RWPE2 (cell line): ENCODE measurements at places on chromosomes 12 and 14.

- no peak for DNase-seq
Measured at GRCh38 chr12:9184276-9184675, 23.9 kb downstream of the PZP start.

- no peak for DNase-seq
Measured at GRCh38 chr14:53310412-53310811, 157.3 kb upstream of the DDHD1 start.

GRCh38 chr12:24731596-24731995 is 217.3 kb downstream of the BCAT1 start:
- DNase-seq, result no peak

DNA sequence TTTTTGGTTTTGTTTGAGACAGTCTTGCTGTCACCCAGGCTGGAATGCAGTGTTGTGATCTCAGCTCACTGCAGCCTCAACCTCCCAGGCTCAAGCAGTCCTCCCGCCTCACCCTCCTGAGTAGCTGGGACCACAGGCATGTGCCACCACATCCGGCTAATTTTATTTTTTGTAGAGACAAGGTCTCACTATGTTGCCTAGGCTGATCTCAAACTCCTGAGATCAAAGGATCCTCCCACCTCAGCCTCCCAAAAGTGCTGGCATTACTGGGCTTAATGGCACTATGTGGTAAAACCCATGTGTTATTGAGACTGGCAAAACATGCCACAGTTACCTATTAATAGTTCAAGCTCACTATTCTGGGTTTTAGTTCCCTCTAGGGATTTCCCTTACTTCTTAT is 51.2 kb upstream of the KCNH3 start:
- no peak for DNase-seq

- DNase-seq, result no peak
Measured at GRCh38 chr12:104763168-104763805, 194.8 kb downstream of the SLC41A2 start.

DNA sequence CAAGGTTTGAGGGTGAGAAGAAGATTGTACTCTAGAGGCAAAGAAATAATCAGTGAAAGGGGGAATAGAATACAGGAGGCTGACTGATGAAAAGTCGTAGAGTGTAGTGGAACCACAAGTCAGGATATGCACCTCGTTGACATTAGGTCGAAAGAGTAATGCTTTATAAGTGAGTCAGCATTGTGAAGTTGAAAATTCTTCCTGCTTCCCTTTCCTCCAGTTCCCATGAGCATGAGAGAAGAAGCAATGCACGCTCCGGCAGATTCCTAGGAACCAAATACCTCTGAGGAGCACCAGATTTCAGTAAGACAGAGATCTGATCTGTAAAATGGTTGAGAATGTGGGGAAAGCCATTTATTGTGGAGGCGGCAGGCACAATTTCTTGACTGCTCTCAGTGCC is 16.5 kb downstream of the CCER1 start:
- no peak for DNase-seq

- no peak for DNase-seq
Measured at GRCh38 chr12:5333096-5333495, 98.8 kb upstream of the NTF3 start.

DNA sequence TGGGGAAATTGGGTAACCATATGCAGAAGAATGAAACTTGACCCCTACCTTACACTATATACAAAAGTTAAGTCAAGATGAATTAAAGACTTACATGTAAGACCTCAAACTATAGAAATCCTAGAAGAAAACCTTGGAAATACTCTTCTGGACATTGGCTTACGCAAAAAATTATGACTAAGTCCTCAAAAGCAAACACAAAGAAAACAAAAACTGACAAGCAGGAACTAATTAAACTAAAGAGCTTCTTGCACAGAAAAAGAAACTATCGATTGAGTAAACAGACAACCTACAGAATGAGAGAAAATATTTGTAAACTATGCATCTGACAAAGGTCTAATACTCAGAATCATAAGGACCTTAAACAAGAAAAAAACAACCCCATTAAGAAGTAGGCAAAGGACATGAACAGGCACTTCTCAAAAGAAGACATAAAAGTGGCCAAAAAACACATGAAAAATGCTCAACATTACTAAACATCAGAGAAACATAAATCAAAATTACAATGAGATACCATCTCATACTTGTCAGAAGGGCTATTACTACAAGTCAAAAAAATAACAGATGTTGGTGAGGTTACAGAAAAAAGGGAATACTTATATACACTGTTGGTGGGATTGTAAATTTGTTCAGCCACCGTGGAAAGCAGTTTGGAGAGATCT is 37.0 kb upstream of the CFAP54 start:
- no peak for DNase-seq

GRCh38 chr14:89377544-89377943 is 39.5 kb downstream of the FOXN3 start:
- DNase-seq, result no peak

DNA sequence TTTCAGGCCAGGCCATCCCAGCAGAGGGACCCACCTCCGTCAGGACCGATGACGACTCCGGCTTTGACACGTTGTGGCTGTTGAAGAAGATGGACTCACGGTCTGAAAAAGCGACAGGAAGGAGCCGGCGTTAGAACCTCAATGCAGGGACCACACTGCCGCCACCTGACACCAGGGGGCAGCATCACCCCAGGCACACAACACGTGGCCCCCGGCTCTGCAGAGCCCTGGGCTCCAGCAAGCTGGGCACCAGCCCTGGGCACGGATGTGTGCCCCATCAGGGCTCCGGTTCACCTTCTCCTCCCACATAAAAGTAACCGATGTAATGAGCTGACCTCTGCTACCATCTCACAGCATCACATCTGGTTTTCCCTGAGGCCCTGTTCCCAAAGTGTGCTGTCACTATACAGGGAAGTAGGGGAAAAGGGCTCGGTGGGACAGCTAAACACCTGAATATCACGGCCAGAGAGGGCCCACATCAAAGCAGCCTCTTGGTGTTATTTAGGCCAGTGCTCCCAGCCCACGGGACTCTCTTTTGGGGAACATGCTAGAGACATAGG is 29.0 kb downstream of the CHGA start:
- no peak for DNase-seq

DNA sequence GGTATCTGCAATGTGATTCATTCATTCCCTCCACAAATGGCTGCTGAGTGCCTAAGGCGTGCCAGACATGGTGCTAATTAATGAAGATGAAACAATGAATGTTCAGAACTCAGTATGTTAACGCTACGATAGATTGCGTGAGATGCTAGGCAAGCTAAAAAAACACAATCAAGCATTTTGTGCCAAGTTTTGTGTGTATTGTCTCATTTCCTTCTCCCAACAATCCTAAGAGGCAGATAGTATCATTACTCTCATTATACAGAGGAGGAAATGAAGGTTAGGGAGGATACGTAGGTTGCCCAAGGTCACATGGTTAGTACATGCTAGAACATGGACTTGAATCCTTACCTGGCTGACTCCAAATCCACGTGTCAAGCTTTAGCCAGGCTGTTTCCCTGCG is 264.4 kb downstream of the EFCAB11 start:
- no peak for DNase-seq

GRCh38 chr14:28240909-28241308 is 525.7 kb upstream of the FOXG1 start:
- DNase-seq, result no peak

DNA sequence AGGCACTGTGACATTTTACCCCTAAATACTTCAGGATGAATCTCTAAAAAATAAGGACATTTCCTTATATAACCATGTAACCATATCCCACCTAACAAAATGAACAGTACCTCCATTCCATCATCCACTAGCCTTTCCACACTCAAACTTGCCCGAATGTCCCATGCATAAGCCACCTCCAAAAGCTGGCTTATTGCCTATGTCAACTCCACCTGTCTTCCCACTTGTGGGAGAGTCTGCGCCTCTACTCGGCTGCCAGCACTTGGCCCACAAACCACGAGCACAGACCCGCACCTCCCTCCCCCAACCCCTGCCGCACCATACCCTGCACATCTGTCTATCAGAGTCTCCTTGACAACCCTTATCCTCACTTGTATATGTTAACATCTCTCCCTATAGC is 165.8 kb downstream of the CALM1 start:
- no peak for DNase-seq

DNA sequence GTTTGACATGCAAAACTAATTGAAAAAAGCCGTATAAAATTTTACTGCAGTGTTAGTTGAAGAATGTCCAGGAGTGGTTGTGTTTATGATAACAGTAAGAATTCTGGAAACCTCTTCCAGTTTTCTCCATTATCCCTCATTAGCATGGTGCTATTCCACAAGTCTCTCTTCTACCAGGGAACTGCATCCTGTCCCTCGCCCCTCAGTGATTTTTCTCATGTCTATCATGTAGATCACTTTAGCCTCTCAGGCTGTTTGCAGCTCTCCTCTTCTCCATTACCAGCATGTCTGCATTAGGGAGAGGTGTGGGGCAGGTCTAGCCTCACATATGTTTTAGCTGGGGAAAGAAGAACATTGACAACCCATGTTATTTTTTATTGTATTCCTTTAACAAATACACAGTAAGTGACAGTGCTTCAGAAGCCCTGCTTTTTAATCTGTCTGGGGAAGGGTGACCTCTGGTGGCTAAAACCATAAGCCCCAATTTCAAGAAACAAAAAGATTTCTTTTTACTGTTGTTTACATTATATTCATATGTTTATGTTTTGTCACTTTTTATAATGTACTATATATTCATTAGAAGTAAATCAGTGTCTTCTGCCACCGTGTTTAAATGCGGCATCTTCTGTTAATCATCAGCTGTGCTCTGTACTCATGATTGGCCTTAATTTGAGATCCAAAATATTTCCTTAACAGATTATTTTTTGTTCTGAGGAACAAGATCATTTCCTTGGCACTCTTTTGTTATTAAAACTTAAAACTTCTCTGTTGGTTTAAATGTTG is 70.7 kb downstream of the RASSF8 start:
- no peak for DNase-seq

DNA sequence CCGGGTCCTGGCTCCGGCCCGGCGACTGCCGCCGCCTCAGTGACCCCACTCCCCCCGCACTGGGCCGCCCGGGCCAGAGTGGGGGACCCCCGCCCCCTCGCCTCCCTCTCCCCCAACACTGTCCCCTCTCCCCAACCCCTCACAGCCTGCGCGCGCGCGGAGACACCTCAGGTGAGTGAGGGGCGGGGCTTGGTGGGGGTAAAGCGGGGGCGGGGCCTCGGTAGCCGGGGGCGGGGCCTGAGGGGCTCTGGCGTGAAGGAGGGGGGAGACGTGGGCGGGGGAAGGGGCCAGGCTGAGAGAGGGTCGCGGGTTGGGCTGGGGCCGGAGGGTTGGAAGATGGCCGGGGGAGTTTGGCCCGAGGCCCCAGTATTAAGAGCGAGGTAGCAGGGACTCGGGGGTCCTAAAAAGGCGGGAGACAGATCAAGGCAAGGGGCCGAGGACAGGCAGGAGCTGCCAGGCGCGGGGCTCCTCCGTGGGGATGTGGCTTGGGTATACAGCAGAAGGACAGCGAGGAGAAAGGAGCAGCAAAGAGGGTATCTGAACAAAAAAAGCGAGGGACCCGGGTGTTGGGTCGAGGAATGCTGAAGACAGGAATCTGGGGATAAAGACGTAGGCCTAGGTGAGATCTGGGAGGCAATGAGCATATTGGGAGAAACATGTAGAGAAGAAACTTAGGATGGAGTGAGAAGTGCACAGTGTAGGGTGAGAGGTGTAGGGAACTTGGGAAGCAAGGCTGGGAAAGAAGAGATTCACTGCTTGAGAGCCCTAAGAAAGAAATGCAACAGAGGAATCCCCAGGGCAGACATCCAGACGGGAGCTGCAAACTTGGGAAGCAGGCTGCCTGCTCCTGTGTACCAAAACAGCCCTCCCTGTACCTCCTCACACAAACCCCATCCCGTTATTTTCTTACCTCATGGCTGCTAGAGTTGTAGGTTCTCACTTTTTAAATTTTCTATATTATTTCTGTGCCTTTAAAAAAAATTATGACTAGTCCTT is 10.8 kb downstream of the SUOX start:
- DNase-seq, result peak; percentile 67

DNA sequence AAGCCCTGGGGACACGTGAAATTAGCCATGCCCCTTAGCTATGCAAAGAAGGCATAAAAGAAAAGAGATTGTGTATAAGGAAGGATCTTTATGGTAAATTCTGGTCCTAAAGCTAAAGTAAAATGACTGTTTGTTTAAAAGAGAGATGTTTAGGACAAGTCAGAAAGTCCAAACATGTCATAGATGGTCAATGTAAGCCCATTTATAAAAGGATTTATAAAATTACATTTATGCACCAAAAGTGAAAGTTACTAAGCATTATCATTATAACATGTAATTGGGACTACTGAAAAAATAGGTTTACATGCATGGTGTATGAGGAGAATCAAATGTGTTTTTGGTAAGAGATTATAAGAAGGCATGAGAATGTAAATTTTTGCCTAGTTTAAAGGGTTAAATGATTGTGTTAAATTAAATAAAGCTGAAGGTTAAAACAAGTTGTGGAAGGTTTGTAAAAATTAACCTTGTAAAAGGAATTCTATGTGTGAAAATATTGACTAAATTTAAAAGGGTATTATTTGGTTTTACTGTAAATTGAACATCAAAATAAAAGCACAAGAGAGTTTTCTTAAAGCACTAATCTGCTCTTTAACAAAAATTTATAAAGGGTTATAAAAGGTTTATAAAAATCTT is 50.4 kb upstream of the TSPAN8 start:
- DNase-seq, result no peak

DNA sequence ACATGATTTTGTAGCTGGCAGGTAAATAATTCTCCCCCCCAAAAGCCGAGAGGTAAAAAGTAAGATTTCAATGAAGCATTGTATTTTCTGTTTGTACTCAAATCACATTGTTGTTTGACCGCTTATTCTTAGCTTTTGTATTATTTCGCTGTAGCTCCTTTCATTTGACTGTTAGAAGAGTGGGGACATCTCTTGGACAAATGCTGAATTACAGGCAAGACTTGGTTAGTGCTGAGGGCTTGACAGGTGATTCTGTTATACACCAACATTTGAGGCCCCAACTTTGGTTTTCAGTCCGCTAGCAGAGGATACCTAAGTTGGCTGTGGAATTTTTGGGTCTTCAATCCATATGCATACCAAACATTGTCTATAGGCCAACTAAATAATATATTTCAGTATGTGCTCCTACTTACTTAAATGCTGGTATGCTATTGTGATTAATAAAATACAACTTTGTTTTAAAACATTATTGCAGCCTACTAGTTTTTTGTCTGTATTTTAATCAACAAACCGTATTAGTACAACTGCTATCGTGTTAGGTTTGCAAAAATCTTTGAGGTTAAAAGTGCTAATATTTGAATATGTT is 102.2 kb downstream of the ERC1 start:
- DNase-seq, result no peak

GRCh38 chr14:65072937-65073336 is 29.4 kb downstream of the MAX start:
- no peak for DNase-seq

GRCh38 chr12:101455685-101456084 is 19.5 kb upstream of the SPIC start:
- DNase-seq, result no peak

- DNase-seq, result no peak
Measured at GRCh38 chr14:46540986-46541385, 110.6 kb downstream of the RPL10L start.

DNA sequence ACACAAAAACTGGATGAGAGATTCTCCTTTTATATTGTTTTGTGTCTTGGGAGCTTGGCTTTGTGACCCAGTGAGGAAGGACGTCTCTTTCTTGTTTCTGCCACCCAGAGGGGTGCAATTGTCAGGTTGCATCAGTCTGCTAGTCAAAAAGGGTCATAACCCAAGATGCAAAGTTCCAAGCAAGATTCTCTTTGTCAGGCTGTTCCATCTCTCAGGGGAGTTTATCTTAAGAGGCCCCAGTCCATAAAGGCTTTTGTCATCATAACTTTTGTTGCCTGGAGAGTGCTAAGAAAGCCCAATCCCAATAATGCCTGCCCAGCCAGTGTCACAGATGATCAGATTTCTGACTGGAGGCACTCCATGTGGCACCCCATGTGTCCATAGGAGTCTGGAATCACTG is 444.9 kb downstream of the TRHDE start:
- DNase-seq, result no peak
